ENCODE measurements at places on chromosomes 1 and 21.

GRCh38 chr1:246689409-246690008 is 34.7 kb upstream of the SCCPDH start:
- DNase-seq: peak; percentile 74

GRCh38 chr1:3570066-3570986 is 41.0 kb downstream of the MEGF6 start:
- no peak for DNase-seq

DNA sequence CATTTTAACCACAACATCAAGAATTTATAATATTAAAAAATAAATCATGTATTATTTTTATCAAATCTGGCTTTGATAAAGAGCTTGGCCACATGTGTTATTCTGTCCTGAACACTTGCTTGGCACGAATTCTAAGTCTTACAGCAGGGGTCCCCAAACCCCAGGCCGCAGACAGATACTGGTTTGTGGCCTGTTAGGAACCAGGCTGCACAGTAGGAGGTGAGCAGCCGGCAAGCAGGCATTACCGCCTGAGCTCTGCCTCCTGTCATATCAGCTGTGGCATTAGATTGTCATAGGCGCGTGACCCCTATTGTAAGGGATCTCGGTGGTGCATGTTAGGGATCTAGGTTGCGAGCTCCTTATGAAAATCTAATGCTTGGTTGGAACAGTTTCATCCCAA is 127.6 kb upstream of the IVNS1ABP start:
- DNase-seq: no peak

DNA sequence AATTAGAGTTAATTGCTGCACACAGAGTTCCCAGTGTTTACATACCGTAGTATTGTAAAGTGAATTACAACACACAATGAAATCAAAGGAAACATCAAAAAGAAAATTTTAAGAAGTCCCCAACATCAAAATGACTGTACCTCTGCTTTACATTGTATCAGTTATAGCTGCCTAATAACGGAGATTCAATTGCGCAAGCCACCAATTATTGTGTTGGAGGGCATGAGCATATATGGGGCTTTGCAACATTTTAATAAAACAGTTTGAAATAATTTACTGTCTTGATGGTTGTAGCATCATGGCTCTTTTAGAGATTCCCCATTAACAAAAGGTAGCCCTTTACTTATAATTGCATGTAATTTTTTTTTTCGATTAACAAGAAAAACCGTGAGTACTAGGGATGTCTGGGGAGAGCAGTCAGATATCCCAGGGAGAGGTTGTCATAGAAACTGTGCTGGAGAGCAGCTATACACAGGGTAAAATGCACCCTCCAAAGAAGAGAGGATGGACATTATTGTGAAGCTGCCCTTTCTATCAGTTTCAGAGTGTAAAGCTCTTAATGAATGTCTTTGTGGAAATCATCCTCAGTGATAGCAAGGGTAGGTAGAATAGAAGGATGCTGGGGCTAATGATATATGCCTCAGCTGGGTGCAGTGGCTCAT is 55.9 kb upstream of the BTG3 start:
- DNase-seq: no peak

- DNase-seq: no peak
Observed at GRCh38 chr1:178143730-178144690, 50.1 kb downstream of the RASAL2 start.

DNA sequence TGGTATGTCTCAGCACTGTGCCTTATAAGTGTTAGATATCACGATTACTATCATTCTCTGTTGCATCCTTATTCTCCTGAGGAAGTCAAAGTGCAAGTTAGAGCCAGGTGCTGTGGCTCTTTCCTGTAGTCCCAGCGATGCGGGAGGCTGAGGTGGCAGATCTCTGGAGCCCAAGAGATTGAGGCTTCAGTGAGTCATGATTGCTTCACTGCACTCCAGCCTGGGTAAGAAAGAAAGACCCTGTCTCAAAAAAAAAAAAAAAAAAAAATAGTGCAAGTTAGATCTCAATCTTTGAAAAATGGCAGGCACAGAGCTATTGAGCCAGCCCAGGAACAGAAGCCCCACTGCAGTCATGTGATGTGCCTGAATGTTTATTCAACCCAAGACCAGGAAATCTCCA is 147.8 kb upstream of the POGK start:
- DNase-seq: no peak

DNA sequence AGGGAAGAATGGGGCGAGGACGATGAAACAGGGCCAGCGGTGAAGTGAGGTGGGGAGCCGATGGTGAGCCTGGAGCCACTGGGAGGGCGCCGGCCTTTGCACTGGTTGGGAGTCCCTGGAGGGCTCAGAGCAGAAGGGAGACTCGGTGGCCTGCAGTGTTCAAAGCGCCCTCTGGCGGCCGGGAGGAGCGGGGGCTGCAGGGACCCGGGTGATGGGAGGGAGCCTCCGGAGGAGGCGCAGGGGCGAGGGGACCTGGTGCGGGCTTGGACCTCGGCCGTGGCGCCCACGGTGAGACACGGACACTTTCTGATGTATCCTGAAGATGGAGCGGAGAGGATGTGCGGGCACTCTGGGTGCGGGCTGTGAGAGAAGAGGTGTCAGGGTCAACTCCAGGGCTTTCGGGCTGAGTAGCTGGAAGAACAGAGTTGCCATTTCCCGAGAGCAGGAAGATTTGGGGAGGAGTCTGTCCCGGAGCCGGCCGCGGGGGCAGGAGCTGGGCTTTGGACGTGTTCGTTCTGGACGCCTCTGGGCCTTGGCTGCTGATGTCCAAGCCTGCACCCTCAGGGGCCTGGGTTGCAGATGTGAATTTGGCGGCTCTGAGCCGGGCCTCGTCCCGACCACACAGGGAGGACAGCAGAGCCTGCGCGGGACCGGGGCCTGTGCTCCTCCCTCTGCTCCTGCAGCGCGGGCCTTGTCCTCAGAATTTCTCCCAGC is 29.7 kb downstream of the HEYL start:
- DNase-seq: peak; percentile 88

GRCh38 chr1:5599541-5599940 is 392.7 kb downstream of the NPHP4 start:
- no peak for DNase-seq

GRCh38 chr21:37263827-37264600 is 3.1 kb downstream of the VPS26C start:
- no peak for DNase-seq

GRCh38 chr1:27037518-27037917 is 24.9 kb upstream of the TENT5B start:
- no peak for DNase-seq

GRCh38 chr1:53448241-53448841 is 10.9 kb upstream of the DMRTB1 start:
- DNase-seq: no peak

DNA sequence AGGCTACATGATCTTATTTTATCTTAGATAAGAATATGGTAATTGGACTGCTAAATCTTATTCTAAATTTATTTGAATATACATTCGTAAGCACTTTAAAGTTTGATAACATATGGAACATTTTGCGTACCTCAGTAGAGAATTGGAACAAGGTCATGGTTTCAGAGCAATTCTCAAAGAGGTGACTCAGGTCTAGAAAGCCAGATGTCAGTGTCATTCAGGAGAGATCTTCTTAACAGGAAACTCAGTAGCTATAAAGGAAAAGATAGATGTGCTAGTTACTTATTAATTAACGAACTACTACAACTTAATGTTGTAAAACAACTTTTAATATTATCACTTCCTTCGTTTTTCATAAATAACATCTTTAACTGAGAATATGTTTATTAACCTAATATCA is 142.5 kb downstream of the USP25 start:
- DNase-seq: no peak

GRCh38 chr21:42233067-42233961 is 14.4 kb downstream of the ABCG1 start:
- peak; percentile 87 for DNase-seq

- no peak for DNase-seq
Observed at GRCh38 chr1:168148916-168149315, 12.2 kb upstream of the GPR161 start.

DNA sequence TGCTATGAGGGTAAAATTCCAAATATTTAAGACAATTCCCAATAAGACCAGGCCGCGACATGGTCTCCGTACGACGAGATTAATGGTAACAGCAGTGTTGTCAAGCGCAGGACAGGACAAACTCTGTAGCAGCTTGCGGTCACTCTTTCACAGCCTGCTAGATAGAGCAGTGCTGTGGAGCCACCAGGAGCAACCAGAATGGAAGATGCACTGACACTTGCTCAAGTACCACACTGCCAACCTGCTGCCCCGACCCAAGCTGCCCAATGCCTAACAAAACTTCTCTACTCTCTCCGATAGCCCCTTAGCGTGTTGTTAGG is 636 bp downstream of the WARS2 start:
- no peak for DNase-seq

GRCh38 chr21:42452401-42453223 is 43.4 kb downstream of the RSPH1 start:
- DNase-seq: no peak

- DNase-seq: no peak
Observed at GRCh38 chr1:207219979-207220889, 101.2 kb upstream of the CD55 start.

- DNase-seq: no peak
Observed at GRCh38 chr1:218217040-218217439, 68.1 kb upstream of the RRP15 start.

DNA sequence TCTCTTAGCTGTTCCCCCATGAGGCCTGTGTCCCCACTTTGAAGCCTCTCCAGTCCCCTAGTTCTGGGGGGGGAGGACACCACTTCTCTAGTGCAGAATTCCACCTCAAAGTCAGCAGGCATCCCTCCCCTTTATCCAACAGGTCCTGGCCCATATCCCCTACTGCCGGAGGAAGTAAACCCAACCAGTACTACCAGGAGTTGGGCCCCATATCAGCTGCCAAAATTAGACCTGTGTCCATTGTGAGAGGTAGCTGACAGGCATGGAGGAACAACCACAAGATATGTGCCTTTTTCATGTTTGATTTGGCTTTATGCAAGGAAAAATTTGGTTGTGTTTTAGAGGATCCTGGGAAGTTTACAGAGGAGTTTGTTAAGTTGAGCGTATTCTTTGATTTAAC is 22.1 kb upstream of the SLC6A9 start:
- DNase-seq: no peak

GRCh38 chr1:5680600-5680999 is 311.6 kb downstream of the NPHP4 start:
- DNase-seq: no peak

DNA sequence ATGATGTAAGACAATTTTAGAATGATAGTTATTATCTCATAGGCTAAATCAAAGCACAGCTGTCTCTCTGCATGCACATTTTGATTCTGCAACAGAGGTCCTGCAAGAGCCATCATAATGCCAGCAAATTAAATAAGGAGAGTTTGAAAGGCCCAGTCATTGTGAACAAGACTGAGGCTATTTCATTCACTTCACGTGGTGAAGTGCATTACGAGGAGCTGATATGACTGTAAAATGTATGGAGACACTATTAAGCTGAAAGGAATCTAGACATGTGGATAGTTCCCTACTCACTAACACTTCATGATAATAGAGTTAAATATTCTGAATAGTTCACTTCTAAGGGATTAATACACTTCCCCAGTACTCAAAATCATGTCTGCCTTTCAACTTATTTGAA is 299.0 kb downstream of the SMYD3 start:
- DNase-seq: no peak

DNA sequence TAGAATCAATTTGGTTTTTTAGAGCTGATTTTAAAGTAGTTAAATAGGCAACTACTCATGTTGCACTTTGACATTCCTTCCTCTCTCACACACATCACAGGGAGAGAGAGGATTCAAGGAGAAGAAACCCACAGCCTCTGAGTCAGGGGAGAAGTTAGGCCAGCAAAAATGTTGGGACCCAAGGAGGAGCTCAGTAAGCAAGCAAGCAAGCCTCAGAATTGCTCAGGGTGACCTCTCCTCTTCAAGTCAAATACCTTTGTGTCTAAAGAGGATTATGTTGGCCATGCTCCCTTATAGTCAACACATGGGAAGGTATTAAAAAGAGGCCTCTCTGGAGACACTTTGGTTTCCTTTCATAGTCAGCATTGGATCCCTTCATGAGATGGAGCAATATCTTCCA is 80.5 kb upstream of the WARS2 start:
- no peak for DNase-seq

DNA sequence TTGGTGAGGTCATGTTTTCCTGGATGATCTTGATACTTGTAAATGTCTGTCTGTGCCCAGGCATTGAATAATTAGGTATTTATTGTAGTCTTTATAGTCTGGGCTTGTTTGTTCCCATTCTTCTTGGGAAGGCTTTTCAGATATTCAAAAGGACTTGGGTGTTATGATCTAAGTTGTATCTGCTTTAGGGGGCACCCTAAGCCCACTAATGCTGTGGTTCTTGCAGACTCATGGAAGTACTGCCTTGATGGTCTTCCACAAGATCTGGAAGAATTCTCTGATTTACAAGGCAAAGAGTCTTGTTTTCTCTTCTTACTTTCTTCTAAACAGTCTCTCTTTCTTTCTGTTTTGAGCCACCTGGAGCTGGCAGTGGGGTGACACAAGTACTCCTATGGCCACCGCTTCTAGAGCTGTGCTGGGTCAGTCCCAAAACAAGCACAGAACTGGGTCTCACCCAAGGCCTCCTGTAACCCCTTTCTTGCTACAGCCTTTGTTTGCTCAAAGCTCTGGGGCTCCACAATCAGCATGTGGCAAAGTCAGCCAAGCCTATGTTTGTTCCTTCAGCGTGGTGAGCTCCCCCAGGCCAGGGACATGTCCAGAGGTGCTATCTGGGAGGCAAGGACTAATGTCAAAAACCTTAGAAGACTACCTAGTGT is 12.6 kb downstream of the VN1R5 start:
- no peak for DNase-seq

GRCh38 chr1:94552071-94552586 is 10.6 kb upstream of the F3 start:
- no peak for DNase-seq

GRCh38 chr1:26772687-26773086 is 15.1 kb upstream of the PIGV start:
- DNase-seq: no peak

- peak; percentile 26 for DNase-seq
Observed at GRCh38 chr1:225652729-225653462, at the start of gene ENAH. Gene ENAH (minus strand): TSS chr1:225653123. CDS start chr1:225652690, 433 bp downstream.

DNA sequence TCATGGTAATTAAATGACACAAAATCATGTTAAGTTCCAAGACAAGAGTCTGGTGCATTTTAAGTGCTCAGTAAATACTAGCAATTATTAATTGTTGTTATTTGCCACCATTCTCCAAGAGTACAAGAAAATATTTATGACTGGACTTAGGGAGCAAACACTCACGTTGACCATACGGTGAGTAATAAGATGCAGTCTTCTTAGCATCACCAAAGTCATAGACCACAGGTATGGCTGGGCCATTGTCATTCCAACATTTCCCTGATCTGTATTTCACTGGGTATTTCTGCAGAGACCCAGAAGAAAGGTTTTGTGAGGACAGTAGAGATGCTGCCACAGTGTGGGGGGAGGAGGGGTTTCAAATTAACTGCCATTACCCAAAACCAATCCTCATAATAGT is 4.7 kb downstream of the ITLN2 start:
- DNase-seq: no peak

- peak; percentile 75 for DNase-seq
Observed at GRCh38 chr21:45152265-45152746, 77.9 kb downstream of the ADARB1 start.
